ENCODE measurements at places on chromosomes 11 and 22. TPM values are rescaled to one million over a fixed set of nuclear protein-coding genes. Genes with fewer than 3 reads are reported as not detected.
A peak's percentile ranks its signal among the peaks of the same experiment; 100 is the strongest.

- no peak overlapping the region for H3K4me3 ChIP-seq
- no peak for DNase-seq
- H3K27ac ChIP-seq, result no peak overlapping the region
- peaks cover 18% of the 10 kb centered on the region for H3K4me1 ChIP-seq
- H3K36me3 ChIP-seq, result no peaks in the 10 kb centered on the region
These were observed 38.7 kb upstream of the E2F8 start for GRCh38 chr11:19279451-19279850.

- no peaks in the 10 kb centered on the region for H3K4me1 ChIP-seq
- H3K36me3 ChIP-seq, result no peaks in the 10 kb centered on the region
- DNase-seq, result no peak
- H3K4me3 ChIP-seq, result no peak overlapping the region
- no peaks in the 10 kb centered on the region for H3K27me3 ChIP-seq
These were observed 54.9 kb downstream of the C11orf91 start for GRCh38 chr11:33645686-33646085.

The SMCO4 gene
- polyA plus RNA-seq, result 47.9 TPM

GRCh38 chr11:73748300-73748699 is 12.6 kb downstream of the RAB6A start:
- H3K4me1 ChIP-seq, result peaks cover 27% of the 10 kb centered on the region
- no peaks in the 10 kb centered on the region for H3K27me3 ChIP-seq

The CD3G gene
- polyA plus RNA-seq, result 2.5 TPM

GRCh38 chr11:71097506-71098240 is 154.7 kb downstream of the SHANK2 start:
- no peak overlapping the region for H3K27ac ChIP-seq
- no peak overlapping the region for H3K4me3 ChIP-seq
- no peak for DNase-seq
- H3K36me3 ChIP-seq, result peaks cover 28% of the 10 kb centered on the region
- no peaks in the 10 kb centered on the region for H3K4me1 ChIP-seq
- H3K27me3 ChIP-seq, result no peaks in the 10 kb centered on the region

The WBP2NL gene
- 1.5 TPM for polyA plus RNA-seq

DNA sequence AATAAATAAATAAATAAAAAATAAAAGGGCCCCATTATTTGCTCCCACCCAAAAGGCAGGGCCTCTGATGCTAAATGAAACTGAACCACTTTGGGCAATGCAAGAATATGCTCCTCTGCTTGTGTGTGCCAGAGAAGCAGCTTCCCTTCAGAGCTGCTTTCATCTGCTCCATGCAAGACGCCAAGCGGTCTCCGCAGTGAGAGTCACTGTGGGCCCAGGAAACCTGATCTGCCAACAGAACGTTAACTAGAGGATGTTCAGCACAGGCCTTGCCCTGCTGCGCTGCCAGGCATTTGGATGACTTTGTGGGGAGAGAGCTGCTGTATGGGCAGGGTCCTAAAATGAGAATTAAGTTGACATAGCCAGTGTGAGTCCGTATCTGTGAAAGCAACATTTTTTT is 43.7 kb upstream of the APOA1 start:
- no peak for DNase-seq
- no peaks in the 10 kb centered on the region for H3K27me3 ChIP-seq
- no peaks in the 10 kb centered on the region for H3K4me1 ChIP-seq
- H3K27ac ChIP-seq, result no peak overlapping the region
- H3K36me3 ChIP-seq, result peaks cover 5% of the 10 kb centered on the region

The KCNJ5 gene
- polyA plus RNA-seq, result 2.6 TPM

DNA sequence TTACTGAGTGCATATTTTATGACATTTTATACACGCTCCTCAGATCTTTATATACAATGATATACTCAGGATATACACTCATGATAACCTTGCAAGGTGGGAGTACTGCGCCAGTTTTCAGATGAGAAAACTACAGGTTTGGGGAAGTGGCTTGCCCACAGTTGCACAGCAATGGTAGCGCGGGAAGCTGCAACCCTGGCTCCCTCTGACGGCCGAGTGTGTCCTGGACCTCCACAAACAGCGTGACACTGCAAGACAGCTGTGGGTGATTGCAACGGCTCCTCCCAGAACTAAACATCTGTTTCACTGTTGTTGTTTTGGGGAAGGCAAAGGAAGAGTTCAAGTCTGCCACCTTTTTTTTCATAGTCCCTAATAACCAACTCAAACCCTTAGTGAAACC is 47.0 kb downstream of the PACSIN2 start:
- H3K36me3 ChIP-seq, result peaks cover 2% of the 10 kb centered on the region
- no peaks in the 10 kb centered on the region for H3K27me3 ChIP-seq
- H3K4me3 ChIP-seq, result no peak overlapping the region
- no peak overlapping the region for H3K27ac ChIP-seq
- DNase-seq, result no peak

DNA sequence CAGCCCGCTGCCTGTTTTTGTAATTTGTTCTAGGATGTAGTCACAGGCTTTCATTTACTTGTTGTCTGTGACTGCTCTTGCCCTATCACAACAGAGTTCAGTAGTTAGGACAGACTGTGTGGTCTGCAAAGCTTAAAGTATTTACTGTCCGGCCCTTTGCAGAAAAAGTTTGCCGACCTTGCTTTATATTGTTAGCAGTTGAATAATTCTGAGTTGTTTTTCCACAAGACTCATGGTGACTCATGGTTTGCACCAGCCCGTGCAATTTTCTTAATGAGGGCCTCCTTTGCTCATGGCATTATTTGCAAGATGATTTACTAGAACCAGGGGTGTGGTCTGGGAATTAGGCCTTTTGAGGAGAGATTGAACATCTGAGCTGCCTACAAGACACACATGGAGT is 110.6 kb downstream of the SCN3B start:
- H3K27ac ChIP-seq, result no peak overlapping the region
- no peak for DNase-seq
- no peaks in the 10 kb centered on the region for H3K27me3 ChIP-seq
- peaks cover 17% of the 10 kb centered on the region for H3K36me3 ChIP-seq
- H3K4me1 ChIP-seq, result no peaks in the 10 kb centered on the region

The CRYBA4 gene
- polyA plus RNA-seq, result 0.06 TPM

DNA sequence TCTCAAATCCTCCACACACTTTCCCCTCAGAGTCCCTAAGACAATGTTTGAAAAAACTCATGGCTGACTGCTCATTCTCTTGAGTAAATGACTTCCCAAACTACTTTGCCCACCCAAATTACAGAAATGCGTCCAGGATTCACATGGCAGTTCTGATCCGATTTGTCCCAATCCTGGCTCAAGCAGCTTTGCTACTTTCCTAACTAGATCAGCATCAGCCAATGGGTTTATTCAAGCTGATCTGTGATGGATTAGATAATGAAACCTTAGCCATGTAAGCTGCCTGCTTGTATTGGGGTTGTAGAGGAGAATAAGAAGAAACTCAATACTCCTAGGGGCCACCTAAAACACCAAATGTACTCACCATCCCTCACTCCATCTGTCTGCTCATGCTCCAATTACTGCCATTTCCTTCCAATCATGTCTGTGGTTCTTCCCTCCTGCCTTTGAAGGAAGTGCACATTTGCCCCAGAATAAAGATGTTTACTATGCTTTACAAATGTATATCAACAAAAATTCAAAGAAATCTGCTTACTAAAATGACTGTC is 6.9 kb downstream of the RBFOX2 start:
- H3K4me1 ChIP-seq, result peaks cover 4% of the 10 kb centered on the region
- no peak for DNase-seq
- H3K4me3 ChIP-seq, result no peak overlapping the region
- H3K36me3 ChIP-seq, result peaks cover 4% of the 10 kb centered on the region
- H3K27me3 ChIP-seq, result no peaks in the 10 kb centered on the region

The SLC29A2 gene
- polyA plus RNA-seq, result 13.2 TPM

DNA sequence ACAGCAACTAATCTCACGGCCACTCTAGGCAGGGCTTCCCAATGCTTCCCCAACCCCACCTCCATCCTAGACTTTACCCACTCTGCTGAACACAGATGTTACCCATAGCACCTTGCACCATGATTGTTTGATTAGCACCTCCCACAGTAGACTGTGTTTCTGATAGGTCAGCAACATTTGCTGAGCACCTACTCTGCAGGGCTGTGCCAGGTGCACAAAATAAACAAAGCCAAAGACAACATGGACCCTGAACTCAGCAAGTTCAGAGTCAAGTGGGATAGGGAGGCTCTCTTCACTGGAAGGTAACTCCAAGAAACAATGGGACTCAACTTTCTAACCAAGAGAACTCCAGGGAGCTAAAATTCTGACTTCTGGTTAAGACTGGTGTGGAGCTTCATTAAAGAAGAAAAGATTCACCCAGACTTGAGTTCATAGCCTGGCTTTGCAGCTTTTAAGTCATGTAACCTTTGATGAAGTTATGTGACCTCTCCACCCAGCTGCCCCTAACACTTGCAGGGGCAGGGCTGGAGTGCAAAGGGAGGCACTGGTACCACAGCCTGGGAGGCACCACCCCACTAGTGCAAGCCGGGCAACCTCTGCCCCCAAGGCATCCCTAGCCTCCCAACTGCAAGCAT is 6.7 kb upstream of the RTN4RL2 start:
- no peaks in the 10 kb centered on the region for H3K36me3 ChIP-seq
- H3K4me3 ChIP-seq, result no peak overlapping the region
- peak overlapping the region; percentile 24 for H3K27ac ChIP-seq
- DNase-seq, result peak; percentile 59

GRCh38 chr11:130262424-130262823 is 52.3 kb downstream of the ZBTB44 start:
- no peaks in the 10 kb centered on the region for H3K27me3 ChIP-seq
- peaks cover 37% of the 10 kb centered on the region for H3K36me3 ChIP-seq
- H3K27ac ChIP-seq, result no peak overlapping the region
- H3K4me1 ChIP-seq, result no peaks in the 10 kb centered on the region
- DNase-seq, result no peak
- H3K4me3 ChIP-seq, result no peak overlapping the region

The MYRF gene
- 55.5 TPM for polyA plus RNA-seq

The HBE1 gene
- 5.6 TPM for polyA plus RNA-seq

The NXPE2 gene
- 0.06 TPM for polyA plus RNA-seq

DNA sequence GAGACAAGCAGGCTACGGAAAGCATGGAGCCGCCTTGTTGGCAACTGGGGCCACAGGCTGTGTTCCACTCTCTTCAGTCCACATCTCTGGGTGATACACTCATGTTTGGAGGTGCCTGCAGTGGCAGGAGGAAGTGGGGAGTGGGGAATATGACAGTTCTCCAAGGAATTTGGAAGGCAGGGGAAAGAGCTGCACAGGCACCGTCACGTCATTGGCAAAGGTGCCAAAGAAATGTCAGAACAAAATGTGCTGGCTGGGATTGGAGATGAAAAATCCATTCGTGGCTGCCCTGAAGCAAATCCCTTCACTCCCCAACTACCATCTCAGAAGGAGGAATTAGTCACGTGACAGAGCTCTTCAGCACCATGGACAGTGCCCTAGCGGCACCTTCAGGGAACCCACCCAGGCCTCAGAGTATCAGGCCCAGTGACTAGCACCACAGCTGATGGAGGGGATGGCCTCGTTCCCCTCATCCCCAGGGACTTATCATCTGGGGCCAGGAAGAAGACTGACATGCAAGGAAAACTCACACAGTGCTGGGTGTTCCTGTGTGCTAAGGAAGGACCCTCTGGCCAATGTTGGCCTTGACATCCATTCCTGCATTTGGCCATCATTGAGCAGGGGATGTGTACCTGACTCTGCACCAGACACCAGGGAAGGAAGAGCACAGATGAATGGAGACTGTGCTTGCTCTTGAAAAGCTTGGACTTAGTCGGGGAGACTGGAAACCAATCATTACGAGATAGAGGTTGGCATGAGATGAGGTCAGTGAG is 48.5 kb upstream of the PRDM11 start:
- peaks cover 5% of the 10 kb centered on the region for H3K4me1 ChIP-seq
- H3K27ac ChIP-seq, result no peak overlapping the region
- no peak overlapping the region for H3K4me3 ChIP-seq
- H3K27me3 ChIP-seq, result peaks cover 6% of the 10 kb centered on the region
- H3K36me3 ChIP-seq, result no peaks in the 10 kb centered on the region

DNA sequence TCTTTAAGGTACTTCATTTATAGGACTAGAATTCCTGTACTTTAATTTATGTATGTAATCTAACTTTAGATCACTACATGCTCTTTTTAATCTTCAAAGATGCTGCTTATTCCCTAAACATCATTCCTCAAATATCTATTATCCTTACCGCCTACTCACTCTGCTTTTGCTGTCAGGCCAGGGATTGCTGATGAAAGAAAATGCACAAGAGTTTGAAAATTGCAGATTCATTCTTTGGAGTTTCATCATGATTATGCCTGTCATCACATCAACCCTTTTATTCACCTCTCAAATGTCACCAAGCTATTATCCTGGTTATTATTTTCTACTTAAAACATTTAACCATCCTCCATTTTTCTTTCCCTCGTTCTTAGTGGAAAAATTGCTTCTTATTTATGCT is 802.7 kb downstream of the METTL15 start:
- DNase-seq, result no peak
- no peak overlapping the region for H3K27ac ChIP-seq
- H3K4me3 ChIP-seq, result no peak overlapping the region
- no peaks in the 10 kb centered on the region for H3K27me3 ChIP-seq
- H3K36me3 ChIP-seq, result no peaks in the 10 kb centered on the region
- no peaks in the 10 kb centered on the region for H3K4me1 ChIP-seq

DNA sequence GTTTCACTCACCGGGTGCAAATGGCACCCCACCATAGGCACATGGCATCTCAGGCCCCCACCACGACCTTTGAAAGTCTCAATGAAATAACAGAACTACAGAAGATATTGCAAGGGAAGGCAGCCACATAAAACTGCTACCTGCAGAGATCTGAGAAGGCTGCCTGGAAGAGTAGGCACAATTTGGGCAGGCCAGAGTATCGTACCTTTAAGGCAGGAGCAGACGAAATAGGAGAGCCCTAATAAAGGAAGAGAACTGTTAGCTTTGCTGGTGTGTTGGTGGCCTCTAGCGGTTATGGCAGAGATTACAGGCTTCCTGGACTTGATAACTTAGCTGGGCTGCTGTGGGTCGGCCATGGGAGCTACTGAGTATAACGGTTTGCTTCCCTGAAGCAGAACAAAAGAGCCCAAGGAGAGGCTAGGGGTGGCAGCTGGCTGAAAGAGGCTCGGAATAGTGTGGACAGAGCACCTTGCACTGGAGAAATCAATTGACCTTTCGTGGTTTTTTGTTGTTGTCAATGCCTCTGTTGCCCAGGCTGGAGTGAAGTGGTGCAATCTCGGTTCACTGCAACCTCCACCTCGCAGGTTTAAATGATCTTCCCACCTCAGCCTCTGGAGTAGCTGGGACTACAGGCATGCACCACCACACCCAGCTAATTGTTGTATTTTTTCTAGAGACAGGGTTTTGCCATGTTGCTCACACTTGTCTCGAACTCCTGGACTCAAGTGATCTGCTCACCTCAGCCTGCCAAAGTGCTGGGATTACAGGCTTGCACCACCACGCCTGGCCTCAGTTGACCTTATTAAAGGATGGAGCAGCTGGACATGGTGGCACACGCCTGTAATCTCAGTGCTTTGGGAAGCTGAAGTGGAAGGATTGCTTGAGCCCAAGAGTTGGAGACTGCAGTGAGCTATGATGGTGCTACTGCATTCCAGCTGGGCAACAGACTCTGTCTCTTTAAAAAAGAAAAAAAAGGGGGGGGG is 4.8 kb downstream of the SDF2L1 start:
- H3K27me3 ChIP-seq, result no peaks in the 10 kb centered on the region
- H3K4me3 ChIP-seq, result no peak overlapping the region
- DNase-seq, result peak; percentile 66

DNA sequence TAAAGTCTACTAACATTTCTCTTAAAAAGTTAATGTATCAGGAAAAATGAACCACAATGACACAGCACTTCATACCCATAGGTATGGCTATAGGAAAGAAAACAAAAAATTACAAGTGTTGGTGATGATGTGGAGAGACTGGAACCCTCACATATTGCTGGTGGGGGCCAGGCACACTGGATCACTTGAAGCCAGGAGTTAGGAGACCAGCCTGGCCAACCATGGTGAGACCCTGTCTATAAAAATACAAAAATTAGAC is 26.7 kb downstream of the TCF20 start:
- H3K36me3 ChIP-seq, result peaks cover 3% of the 10 kb centered on the region
- no peak overlapping the region for H3K4me3 ChIP-seq
- no peaks in the 10 kb centered on the region for H3K27me3 ChIP-seq
- no peaks in the 10 kb centered on the region for H3K4me1 ChIP-seq
- DNase-seq, result no peak

Measured in large intestine (tissue), 12 donors.